DMS153 (cell line): ENCODE measurements at places on chromosomes 1 and 21.

GRCh38 chr1:47650205-47650604 is 212.4 kb downstream of the FOXD2 start:
- peak; percentile 98 for DNase-seq

DNA sequence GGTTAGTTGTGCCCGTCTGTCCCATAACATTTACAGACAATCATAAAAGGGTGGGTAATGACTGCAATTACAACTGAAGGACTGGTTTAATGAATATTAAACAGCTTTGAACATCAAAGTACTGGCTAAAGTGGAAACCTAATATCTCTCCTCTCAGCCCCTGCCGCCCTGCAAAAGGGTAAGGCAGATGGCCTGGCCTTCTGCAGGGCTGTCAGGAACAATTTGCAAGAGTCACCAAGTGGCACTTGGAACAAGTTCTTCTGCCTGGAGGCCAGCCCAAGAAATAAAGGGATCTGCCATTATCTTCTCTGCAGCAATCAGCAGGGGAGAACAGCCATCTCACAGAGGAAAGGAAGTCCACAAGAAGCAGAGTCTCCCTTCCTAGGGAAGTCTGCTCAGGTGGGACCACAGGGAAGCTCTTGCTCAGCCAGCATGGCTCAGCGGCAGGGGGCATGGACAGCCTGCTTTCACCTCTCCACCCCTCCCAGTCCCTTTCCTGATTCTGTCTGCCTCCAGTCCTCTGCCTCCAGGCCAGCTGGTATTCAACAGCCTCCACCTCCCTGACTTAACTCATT is 96.1 kb downstream of the TRABD2B start:
- peak; percentile 47 for DNase-seq

DNA sequence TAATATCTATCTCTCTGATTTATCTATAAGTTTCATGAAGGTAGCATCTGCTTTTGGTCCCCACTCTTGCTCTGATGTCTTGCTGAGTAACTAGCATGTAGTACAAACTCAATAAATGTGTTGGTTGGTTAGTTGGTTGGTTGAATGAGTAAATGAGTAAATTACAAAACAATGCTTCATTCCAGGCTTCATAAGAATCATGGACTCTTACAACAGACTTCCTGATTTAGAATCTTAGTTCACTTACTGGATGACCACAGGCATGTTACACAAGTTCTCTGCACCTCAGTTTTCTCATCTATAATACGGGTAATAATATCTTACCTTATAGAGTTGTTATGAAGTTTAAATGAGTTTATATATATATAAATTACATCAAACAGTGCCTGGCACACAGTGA is 98.6 kb downstream of the ZNF281 start:
- DNase-seq: no peak

DNA sequence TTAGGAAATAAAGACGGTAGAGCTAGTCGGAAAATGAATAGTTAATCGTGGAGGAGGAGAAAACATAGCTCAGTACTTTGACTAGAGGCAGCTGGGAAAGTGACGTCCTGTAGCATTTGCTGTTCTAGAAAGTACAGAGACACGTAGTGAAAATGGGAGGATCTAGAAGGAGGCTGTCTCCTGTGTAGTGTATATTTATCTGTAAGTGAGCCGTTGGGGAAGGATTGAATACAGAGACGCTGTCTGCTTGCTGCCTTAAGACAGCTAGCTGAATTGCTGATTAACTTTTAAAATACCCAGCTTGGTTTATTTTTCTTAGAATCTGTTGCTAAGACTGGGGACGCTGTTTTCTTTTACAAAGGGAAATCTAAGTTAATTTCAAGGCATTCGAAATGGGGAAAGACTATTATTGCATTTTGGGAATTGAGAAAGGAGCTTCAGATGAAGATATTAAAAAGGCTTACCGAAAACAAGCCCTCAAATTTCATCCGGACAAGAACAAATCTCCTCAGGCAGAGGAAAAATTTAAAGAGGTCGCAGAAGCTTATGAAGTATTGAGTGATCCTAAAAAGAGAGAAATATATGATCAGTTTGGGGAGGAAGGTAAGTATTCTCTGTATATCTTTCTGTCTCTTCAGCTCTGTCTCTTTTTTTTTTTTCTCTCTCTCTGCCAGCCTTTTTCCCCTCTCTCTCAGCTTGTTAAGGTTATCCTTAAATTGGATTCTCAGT is at the start of gene DNAJB4:
Gene DNAJB4, plus strand, starts transcription at position 221 of the 729 bp plus-strand sequence. Its CDS starts 172 bp downstream, at position 393.
- DNase-seq: peak; percentile 56

- no peak for DNase-seq
Measured at GRCh38 chr1:67085326-67085725, 31.4 kb upstream of the SLC35D1 start.

DNA sequence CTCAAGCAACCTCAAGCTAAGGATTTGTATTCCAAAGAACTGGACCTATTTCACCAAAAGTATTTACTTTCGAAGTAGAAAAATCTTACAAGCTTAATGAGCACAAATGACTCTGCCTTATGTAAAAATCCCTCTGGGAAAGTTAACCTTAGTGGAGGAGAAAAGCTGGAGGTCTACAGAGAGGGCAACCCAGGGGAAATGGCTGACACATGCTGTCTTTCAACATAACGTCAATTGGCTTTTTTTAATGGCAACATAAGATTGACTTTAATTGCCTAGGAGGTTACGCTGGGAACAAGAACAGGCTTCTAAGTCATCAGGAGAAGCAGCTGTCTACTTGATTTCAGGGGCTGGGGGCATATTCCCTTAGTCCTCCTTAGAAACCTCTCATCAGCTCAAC is 52.3 kb downstream of the UTP25 start:
- DNase-seq: no peak

- DNase-seq: no peak
Measured at GRCh38 chr21:26449161-26449560, 123.9 kb downstream of the CYYR1 start.

GRCh38 chr1:36988741-36989193 is 45.5 kb downstream of the GRIK3 start:
- DNase-seq: peak; percentile 77

- DNase-seq: no peak
Measured at GRCh38 chr1:39895731-39896480, 5.8 kb downstream of the MYCL start.

- no peak for DNase-seq
Measured at GRCh38 chr1:54408147-54409066, 2.2 kb upstream of the SSBP3 start.

DNA sequence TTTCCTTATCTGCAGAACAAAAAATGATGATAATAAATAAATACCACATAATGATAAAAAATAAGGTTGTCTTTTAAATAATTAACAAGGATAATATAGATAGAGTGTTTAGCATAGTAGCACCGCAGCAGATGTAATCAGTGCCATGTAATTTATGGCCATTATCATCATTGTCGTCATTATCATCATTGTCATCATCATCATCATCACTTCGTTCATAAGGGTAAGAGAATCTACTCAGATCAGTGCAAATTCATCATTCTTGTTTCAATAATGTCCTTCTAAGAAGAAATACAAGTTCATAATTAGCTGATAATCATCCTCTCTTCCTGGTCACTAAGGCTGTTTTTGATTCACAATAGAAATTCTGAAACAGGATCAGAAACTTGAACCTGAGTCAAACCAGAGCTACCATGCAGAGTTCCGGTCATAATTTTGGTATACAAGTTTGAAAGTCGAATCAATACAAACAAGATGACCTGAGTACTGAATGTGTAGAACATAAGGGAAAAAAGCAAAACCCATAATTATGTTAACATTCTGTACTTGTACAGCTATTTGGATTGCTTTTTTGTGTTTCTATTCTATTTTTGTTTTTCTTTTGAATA is 172.0 kb downstream of the LRRC40 start:
- DNase-seq: no peak

DNA sequence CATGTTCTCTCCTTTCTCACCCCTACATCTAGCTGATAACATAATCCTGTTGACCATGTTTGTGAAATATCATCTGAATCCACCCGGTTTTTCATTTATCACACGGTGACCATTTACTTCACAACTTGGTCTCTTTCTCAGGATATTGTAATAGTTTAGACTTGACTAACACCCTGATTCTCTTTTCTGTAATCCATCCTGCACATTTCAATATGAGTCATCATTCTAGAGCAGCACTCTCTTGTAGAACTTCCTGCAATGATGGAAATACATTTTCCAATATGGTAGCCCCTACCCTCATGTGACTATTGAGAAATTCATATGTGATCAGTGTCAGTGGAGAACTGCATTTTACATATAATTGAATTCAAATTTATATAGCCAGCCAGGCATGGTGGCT is 2.3 kb upstream of the JAM2 start:
- no peak for DNase-seq

- no peak for DNase-seq
Measured at GRCh38 chr1:46612937-46613660, 3.5 kb downstream of the MOB3C start.

DNA sequence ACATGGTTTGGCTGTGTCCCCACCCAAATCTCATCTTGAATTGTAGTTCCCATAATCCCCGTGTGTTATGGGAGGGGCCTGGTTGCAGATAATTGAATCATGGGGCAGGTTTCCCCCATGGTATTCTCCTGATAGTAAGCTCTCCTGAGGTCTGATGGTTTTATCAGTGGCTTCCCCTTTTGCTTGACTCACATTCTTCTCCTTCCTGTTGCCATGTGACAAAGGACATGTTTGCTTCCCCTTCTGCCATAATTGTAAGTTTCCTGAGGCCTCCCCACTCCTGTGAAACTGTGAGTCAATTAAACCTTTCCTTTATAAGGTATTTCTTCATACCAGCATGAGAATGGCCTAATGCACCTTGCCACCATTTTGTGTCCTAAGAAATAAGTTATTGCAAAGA is 415.0 kb downstream of the COL11A1 start:
- DNase-seq: no peak
